ENCODE measurements at places on chromosomes 6 and 20. TPM values are rescaled to one million over a fixed set of nuclear protein-coding genes. Genes with fewer than 3 reads are reported as not detected.

Gene TM9SF4
- total RNA-seq, result 39.5 TPM

Gene SLC32A1
- total RNA-seq, result not detected

Gene CLPSL1
- not detected for total RNA-seq

Gene BCLAF1
- 84.1 TPM for total RNA-seq

Gene PIGU
- 12.6 TPM for total RNA-seq

Gene MOG
- total RNA-seq, result not detected

Gene CDK19
- total RNA-seq, result 10.9 TPM

Gene SLC26A8
- not detected for total RNA-seq

Gene RWDD2A
- total RNA-seq, result 5.4 TPM

Gene LSM2
- total RNA-seq, result 38.2 TPM

Gene PTCRA
- not detected for total RNA-seq

Gene FARS2
- total RNA-seq, result 14.4 TPM

Gene NOX3
- total RNA-seq, result not detected

Gene ELOVL4
- total RNA-seq, result 2.7 TPM

Gene OSER1
- total RNA-seq, result 38.2 TPM

Gene LRRC73
- total RNA-seq, result 0.15 TPM

Gene RAD21L1
- not detected for total RNA-seq

Gene TNF
- total RNA-seq, result not detected

Gene EDN1
- total RNA-seq, result 2.6 TPM

Gene TMEM244
- not detected for total RNA-seq

Gene ZBTB24
- total RNA-seq, result 7.5 TPM

Gene ISM1
- not detected for total RNA-seq

Gene NRSN1
- not detected for total RNA-seq

Gene SLC22A7
- total RNA-seq, result not detected

Gene OR2B6
- total RNA-seq, result not detected

Gene TLDC2
- not detected for total RNA-seq

Gene TRDN
- total RNA-seq, result not detected

Gene NR2E1
- not detected for total RNA-seq

Gene AGER
- total RNA-seq, result 0.50 TPM

Gene MEP1A
- total RNA-seq, result not detected

Gene ESR1
- total RNA-seq, result 0.94 TPM

Gene PROKR2
- not detected for total RNA-seq

Gene TCP11
- total RNA-seq, result 0.39 TPM

Gene DBNDD2
- 2.9 TPM for total RNA-seq

Gene VGLL2
- not detected for total RNA-seq

Gene OTOR
- total RNA-seq, result not detected

Gene GPR63
- total RNA-seq, result 0.05 TPM

Gene SIRPB1
- total RNA-seq, result 1.7 TPM

Gene CD24
- 0.12 TPM for total RNA-seq

Gene RSPH9
- not detected for total RNA-seq

Gene LY6G6D
- total RNA-seq, result not detected

Gene CAP2
- total RNA-seq, result 0.49 TPM

Gene BPIFB1
- total RNA-seq, result 0.50 TPM

Gene GPX6
- not detected for total RNA-seq

Gene PACSIN1
- not detected for total RNA-seq

Gene GRM1
- not detected for total RNA-seq

Gene DUSP15
- total RNA-seq, result 0.34 TPM

Gene SNX9
- 74.4 TPM for total RNA-seq

Gene BEND6
- 11.2 TPM for total RNA-seq

Gene KIAA1755
- 1.9 TPM for total RNA-seq

Gene BPI
- not detected for total RNA-seq

Data from cardiac ventricle fibroblast (primary cell).